ENCODE measurements at places on chromosomes 13 and 19.

DNA sequence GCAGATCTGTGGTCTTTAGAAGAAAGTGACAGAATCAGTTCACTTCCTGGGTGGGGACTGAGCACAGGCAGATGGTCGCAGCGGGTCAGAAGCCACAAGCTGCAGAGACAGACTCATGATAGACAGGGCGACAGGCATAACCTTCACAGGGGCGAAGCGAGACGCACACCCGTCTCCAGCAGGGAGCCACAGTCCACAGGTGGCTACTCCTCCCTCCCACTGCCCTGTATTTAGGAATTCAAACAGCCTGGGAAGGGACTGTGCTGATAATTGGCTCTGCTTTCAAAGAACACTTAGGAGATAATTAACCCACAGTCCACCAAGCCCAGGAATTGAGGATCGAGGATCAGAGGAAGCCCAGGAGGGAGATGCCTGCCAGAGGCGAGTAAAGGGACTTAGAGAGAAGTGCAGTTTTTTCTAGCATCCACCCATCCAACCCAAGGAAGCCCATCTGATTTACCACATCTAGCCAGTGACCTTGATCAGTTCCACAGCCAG is 23.2 kb downstream of the RFX2 start:
- no peak for DNase-seq

GRCh38 chr13:32932376-32932775 is 83.8 kb upstream of the KL start:
- no peak for DNase-seq

DNA sequence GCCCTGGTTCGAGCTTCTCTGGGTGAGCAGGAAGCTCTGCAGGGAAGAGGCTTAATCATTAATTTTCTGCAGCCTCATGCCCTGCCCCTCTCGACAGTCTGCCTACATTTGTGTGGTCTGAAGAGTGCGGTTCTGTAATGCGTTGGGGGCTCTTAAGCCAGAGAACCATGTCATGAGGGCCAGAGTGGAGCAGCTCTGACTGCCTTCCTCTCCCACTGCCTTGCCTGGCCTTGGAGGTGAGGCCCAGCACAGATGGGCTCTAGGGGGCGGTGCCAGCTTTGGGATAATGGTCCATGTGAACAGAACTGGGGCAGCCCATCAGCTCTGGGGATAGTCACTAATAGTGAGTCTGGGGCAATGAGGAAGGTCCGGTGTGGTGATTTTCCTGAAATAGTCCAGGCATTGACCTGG is 5.7 kb downstream of the FGF9 start:
- no peak for DNase-seq

DNA sequence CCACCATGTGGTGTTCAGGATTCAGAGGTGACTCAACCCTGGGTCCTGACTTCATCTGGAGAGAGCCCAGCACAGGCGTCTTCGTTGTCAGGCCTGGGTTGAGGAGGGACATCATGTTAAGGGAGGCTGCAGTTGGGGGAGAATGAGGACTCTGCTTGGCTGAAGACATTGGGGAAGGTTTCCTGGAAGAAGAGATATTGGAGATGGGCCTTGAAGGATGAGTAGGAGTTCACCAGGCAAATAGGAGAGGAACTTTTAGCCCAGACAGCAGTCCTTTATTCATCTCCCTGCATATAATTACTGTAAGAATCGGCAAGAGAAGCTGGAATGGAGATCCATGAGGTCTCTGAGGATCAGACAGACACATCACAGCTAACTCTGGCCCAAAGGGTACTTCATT is 38.9 kb downstream of the VAV1 start:
- no peak for DNase-seq

- DNase-seq, result no peak
Observed at GRCh38 chr19:3079578-3079977, 14.6 kb upstream of the GNA11 start.

DNA sequence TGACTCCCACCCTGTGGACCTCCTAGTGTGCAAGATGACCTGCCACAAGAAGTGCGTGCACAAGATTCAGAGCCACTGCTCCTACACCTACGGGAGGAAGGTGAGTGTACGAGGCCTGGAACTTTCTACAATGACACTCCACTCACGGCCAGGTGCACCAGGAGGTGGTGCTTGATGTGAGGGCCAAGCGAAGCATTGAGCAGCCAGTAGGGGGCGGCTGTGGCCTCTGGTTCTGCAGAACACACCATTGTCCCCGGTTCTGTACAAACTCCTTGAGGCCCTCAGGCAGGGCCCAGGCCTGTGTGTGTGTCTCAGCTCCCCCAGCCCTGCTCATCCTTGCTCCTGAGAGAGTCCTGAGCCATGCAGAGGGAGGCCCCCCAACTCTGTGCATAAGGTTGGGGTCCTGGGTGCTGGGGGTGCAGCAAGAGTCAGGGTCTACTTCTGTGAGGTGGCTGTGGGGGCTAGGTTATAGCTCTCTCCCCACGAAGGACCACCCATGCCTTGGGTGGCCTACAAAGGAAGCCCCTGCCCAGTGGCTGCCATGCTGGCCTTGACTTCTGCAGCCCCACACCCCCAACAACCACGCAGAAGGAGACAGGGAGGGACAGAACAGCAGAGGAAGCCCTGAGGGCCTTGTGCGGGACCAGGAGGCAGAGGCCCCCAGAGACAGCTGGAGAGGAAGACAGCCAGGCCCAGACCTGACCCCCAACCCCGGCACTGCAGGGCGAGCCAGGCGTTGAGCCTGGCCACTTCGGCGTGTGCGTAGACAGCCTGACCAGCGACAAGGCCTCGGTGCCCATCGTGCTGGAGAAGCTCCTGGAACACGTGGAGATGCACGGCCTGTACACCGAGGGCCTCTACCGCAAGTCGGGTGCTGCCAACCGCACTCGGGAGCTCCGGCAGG is 9.7 kb upstream of the USE1 start:
- DNase-seq, result no peak

DNA sequence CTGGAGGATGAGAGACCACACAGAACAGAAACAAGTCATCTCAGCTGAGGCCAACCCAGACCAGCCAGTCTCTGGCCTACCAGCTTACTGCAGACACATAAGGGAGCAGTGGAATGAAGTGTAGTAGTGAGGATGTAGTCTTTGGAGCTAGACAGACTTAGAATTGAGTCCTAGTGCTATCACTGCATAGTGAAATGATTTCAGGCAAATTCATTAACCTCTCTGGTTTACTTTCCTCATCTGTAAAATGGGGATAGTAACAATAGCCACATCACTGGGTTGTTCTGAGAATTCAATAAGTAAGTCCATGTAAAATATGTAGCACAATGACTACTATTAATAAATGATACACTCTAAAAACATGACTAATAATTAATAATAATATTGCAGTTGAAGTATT is 383.8 kb downstream of the DLEU7 start:
- DNase-seq, result no peak

DNA sequence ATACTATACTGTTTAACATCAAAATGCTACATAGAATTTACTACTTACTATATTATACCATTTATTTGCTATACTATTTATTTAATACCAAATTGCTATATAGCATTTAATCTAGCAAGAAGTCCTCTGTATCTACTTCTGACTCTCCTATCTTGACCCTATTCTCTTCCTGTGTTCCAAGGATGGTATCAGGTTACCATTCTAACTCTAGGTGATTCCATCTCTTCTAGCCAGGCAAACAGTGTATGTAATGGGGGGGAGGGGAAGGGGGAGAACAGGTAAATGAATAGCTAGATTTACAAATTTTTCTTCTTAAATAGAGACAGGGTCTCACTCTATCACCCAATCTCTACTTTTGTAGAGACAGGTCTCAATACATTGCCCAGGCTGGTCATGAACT is 200.3 kb downstream of the DIAPH3 start:
- no peak for DNase-seq

- DNase-seq, result no peak
Observed at GRCh38 chr19:50361290-50362029, 4.0 kb downstream of the NAPSA start.

DNA sequence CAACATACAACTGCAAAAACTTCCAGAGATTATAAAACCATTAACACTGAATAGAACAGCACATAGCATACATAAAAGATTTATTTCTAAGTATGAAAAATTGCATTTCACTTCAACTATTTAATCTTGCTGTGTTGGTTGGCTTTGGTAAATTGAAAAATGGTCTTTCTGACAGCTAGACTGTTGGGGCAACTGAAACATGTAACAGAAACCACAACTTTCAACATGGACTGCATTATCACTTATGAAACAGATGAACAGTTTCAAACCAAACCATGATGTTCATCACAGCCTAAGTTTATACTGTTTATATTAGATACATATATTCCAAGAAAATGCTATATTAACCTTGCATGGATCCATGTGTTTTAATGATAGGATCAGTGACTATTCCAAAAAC is 324.1 kb upstream of the PCDH9 start:
- DNase-seq, result no peak

DNA sequence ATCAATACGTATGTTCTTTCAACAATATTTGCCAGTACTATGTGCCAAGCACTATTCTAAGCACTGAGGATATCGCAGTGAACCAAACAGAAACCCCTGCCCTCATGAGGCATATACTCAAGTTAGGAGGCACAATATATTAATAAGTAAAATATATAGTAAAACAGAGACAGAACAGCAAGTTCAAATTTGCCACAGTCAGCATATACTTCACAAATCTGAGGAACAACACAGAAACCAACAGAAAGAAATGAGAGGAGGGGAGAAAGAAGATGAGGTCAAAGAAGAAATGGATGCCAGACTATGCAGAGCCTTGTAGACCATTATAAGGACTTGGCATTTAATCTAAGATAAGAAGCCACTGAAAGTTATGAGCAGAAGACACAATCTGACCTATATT is 59.9 kb downstream of the KATNAL1 start:
- no peak for DNase-seq

- no peak for DNase-seq
Observed at GRCh38 chr13:98749501-98749900, 3.0 kb downstream of the SLC15A1 start.

GRCh38 chr13:111518161-111518792 is 197.8 kb downstream of the TEX29 start:
- DNase-seq, result no peak

DNA sequence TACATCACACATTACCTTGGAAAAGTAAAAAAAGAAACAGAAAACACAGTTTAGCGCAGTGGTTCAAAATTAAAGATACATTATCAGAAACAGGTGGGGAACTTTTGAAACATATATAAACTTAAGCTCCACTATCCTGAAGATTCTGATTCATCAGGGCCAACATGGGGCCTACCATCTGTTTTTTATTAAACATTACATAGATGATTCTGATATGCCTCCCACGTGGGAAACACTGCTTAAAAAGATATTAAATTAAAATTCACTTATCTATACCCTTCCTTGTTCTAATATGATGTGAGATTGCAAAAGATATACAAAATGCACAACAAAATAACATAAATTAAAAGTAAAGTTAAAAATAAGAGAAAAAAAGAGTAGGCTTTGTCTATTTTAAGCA is 125.0 kb downstream of the VWA8 start:
- DNase-seq, result no peak

DNA sequence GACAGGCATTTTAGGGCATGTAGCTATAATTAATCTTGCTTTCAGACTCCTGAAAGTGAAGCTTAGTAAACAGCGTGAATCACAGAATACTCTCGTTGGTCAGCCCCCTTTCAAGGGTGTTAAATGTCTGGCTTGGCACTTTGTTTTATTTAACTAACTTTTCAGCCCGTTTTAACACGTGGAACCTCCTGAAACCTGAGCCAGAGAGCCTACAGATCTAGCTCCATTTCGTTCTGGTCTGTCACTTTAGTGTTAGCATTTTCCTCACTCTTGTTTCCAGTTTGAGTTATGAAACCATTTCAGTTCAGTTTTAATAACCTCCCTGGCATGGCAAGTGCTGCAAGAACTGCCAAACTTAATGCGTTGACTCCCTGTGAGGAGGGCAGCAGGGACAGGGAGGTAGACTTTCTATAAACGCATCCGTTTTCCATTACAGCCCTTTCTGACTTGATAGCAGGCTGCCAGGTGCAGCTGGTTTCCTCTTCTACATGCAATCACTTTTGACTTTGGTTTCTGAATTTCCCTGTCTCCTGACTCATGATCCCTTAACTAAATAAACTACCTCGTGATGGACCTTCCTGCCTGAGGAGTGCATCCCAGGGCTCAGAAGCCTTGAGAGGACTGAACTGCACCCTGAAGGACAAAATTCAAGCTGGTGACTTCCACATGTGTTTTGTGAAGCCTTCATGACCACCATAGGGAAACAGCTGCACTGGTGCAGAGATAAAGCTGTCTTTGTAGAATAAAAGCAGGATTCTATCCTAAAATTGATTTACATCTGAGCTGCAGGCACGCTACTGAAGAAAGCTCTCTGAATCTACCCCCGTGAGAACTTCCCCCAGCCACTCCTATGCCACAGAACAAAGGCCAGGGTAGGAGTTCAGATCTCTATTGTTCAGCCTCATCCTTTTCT is 192.6 kb downstream of the DLEU7 start:
- DNase-seq, result no peak

- no peak for DNase-seq
Observed at GRCh38 chr19:35081201-35081600, 34.4 kb upstream of the FXYD3 start.

GRCh38 chr13:101085551-101085950 is 330.8 kb downstream of the NALCN start:
- no peak for DNase-seq

DNA sequence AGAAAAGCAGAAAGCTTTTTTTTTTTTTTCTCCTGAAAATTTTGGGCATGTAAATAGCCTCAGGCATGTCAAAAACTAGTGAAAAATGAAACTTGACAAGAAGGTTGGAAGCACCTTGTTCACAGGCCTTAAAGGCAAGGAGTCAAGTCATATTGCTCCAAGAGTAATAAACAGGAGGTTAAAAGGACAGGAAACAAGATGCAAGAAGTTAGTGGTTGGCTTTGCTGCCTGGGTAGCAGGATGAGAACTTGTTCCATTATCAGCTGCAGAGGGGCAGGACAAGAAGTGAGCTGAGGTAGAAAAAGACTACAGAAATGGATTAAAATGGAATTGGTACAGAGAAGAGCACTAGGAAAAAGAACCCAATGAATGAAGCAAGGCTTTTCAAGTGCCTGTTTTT is 242.6 kb downstream of the DCT start:
- no peak for DNase-seq

DNA sequence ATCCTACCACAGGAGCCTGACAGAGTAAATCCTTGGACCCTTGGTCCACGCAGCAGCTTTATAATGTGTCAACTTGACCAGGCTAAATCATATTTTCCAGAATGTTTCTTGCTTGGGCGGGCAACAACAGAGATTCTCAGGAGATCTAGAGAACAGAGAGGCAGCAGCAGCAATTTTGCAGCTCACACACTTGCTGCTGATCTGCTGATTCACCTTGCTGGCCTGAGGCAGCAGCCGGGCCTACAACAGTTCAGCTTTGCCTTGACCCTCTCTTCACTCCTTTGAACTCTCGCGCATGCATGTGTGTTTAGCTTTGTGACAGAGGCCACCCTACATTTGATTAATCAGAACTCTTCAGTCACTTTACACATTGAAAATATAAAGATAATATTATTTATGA is 159.3 kb downstream of the UGGT2 start:
- no peak for DNase-seq

- no peak for DNase-seq
Observed at GRCh38 chr19:41398598-41398997, 980 bp downstream of the BCKDHA start.

Measured in cortex of kidney (tissue), 1 donor.